Caki2 (cell line): ENCODE measurements at places on chromosomes 13 and 19.
A peak's percentile ranks its signal among the peaks of the same experiment; 100 is the strongest.

- DNase-seq = no peak
Observed at GRCh38 chr13:111904701-111905608, 162.0 kb upstream of the SOX1 start.

GRCh38 chr13:26538363-26539317 lies 18.8 kb upstream of the WASF3 start:
- no peak for DNase-seq

- no peak for DNase-seq
Observed at GRCh38 chr13:113469582-113469981, 16.3 kb upstream of the ADPRHL1 start.

DNA sequence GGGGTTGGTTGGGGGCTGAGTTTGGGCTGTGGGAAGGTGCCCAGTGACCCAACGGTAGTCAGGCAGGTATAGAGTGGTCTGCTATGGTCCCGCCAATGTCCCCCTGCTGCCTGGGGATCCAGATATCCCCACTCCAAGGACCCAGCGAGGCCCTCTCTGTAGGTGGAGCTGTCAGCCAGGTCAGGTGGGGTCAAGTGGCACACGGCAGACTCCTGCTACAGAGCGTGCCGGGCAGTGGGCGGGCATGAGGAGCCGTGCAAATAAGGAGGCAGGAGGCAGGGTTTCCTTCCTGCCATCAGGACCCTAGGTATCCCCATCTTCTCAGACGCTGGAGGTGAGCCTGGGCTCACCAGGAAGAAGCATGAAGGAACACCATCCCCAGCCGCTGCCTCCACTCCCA lies 14.9 kb downstream of the EVI5L start:
- DNase-seq = no peak

GRCh38 chr19:49793561-49793840 lies 19.6 kb downstream of the FUZ start:
- DNase-seq = peak; percentile 80

GRCh38 chr19:55591555-55591954 lies 7.8 kb downstream of the FIZ1 start:
- no peak for DNase-seq

DNA sequence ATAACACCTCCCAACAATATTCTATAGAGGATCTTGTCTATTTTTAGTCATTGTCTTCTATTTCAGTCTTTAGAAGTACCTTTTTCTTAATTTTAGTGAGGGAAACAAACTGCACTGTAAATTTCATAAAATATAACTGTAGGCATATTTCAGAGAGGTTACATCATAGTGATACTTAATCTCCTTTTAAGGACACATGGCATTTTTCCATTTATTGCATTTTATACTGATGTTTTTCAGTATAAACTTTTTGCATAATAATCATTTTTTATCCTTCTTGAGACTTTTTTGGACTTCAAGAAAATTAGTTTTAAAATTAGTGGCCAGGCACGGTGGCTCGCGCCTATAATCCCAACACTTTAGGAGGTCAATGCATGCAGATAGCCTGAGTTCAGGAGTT lies 6.6 kb downstream of the ZNF700 start:
- DNase-seq = no peak

DNA sequence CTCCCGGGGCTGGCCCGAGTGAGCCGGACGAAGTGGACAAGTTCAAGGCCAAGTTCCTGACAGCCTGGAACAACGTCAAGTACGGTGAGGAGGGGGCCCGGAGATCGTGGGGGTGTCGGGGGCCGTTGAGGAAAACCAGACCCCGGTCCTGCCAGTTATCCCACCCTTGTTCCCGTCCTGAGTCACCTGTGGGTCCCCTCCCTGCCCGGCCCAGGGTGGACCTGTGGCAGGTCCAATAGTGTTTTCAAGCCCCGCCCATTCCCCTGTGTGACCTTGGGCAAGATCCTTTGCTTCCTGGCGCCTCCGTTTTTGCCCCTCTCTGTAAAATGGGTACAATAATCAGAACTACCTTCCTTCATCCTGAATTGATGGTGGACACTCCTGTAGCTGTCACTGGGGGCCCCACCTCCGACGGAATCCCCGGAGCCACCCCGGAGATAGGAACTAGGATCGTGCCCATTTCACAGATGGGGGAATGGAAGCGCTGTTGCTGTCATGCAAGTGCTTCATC lies 593 bp downstream of the ATG4D start:
- no peak for DNase-seq

GRCh38 chr19:48859711-48860572 lies 8.5 kb downstream of the PLEKHA4 start:
- no peak for DNase-seq

- DNase-seq = no peak
Observed at GRCh38 chr13:25847635-25848626, 203.9 kb downstream of the SHISA2 start.

DNA sequence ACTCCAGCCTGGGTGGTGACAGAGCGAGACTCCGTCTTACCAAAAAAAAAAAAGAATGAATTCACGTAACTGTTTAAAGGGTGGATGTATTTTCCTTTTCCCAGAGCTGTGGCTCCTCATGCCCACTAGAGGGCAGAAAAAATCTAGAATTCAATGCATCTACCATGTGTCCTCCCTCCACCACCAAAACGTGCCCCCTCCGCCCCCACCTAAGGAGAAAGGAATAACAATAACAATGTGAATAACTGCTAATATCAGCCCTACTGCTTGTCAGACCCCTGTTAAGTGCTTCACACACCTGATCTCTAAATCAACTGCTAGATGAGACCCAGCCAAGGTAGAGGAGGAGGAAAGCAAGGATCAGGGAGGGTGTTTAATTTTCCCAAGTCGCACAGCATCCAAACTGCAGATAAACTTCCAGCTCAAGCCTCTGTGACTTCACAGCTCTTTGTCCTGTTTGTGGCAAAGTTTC lies 20.2 kb upstream of the PNMA8B start:
- peak; percentile 29 for DNase-seq
